ENCODE measurements at places on chromosomes 2 and 18. TPM values are rescaled to one million over a fixed set of nuclear protein-coding genes. Genes with fewer than 3 reads are reported as not detected.
A peak's percentile ranks its signal among the peaks of the same experiment; 100 is the strongest.

ZSWIM2 gene
- total RNA-seq: not detected

ID2 gene
- 61.5 TPM for total RNA-seq

ALPI gene
- not detected for total RNA-seq

DTYMK gene
- 60.8 TPM for total RNA-seq

CHAC2 gene
- 8.1 TPM for total RNA-seq

KDSR gene
- total RNA-seq: 27.6 TPM

RGPD5 gene
- total RNA-seq: 7.9 TPM

KCNG2 gene
- total RNA-seq: not detected

FZD7 gene
- 12.7 TPM for total RNA-seq

SDC1 gene
- 26.5 TPM for total RNA-seq

DNA sequence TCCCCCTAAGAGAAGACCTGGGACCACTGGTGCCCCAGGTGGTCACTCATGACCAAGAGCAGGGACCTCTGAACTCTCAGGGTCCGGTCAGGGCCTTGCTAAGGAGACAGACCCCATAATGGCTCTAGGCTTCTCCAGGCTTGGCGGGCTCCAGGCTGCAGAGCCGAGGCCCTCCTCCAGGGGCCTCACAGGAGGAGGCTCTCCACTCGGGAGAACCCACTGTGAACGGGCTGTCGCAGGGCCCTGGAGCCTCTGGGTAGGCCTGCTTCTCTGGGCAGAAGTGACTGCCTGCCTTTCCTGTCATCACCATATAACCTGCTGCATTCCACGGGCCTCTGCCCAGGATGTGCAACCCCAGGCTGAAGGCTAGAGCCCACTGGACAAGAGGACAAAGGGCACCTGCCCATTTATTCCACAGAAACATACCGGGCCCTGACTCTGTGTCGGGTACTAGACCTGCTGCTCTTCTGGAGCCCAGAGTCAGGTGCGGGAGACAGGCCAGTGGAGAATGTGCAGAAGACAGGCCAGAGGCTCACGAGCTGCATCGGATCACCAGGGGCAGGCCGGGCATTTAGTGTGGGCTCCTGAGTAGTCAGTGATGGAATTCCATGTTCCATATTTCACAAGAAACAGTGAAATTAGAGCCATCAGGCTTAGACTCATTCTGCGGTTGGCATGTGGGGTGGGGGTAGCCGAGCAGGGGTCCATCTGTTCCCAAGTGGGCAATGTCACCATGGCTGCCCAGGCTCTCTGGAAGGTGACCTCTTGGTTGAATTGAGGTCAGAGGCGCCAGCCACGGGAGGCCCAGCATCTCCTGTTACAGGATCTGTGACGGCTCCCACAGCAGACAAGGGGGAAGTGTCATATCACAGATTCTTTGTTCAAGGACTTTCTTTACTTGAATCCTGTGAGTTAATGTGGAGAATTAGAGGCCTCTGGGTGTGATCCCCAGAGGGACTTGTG, 220.8 kb downstream of the SH3RF3 start:
- DNase-seq: no peak

GRCh38 chr2:122982936-122983335, 1042.2 kb upstream of the CNTNAP5 start:
- no peak for DNase-seq

GRCh38 chr2:2849464-2850217, 518.6 kb upstream of the MYT1L start:
- DNase-seq: no peak

DNA sequence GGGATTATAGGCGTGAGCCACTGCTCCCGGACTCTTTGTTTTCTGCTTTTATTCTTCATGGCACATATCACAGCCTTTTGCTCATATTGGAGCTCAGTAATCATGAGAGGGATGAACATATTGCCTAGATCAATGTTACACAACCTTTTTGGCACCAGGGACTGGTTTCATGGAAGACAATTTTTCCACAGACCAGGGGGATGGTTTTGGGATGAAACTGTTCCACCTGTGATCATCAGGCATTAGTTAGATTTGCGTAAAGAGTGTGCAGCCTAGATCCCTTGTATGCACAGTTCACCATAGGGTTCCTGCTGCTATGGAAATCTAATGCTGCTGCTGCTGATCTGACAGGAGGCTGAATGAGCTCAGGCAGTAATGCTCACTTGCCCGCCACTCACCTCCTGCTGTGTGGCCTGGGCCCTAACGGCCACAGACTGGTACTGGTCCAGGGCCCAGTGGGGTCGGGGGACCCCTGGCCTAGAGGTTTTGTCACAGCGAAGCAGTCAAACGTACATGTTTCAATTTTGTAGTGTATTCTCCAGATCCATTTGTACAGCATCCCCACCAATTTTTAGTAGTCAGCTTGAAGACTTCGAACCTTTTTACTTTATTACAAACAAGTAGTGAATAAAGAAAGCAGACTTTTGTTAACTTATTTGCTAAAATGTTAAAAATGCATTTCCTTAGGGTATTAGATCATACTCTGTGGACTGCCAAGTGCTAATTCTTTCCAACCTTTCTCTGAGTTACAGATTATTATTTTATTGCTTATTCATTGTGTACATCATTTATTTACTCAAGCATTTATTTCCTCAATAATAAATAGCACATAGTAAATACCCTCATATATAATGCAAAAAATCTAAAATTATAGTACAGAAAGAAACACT, 6.2 kb downstream of the DAW1 start:
- no peak for DNase-seq

DNA sequence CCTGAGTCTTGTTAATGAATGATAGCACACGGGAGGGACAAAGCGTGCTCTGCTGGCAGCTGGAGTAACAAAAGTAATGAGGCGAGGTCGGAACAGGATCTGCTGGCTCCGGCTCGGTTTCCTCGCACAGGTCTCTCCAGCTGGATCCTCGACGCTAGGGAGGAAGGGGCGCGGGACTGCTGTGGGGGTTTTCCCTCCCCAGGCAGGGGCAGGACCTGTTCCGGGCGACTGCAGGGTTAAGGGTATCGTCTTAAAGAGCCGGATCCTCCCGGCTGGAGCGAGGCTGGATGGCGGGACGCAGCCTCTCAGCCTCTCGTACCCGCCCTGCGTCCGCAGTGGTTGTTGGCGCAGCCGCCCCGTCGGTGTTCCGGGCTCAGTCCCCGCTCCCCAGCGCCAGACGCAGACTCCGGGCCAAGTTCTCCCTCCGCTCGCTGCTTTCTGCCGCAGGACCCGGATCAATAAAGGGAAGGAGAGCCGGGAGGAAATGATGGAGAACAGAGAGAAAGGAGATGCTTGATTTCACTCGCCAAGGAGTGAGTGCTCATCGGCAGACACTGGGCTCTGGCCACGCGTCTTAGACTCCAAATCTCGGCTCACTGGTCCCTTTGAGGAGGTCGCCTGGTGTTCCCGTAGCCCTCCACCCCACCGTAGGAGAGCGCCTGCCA, 1.1 kb upstream of the LIPG start:
- no peak for DNase-seq

DNA sequence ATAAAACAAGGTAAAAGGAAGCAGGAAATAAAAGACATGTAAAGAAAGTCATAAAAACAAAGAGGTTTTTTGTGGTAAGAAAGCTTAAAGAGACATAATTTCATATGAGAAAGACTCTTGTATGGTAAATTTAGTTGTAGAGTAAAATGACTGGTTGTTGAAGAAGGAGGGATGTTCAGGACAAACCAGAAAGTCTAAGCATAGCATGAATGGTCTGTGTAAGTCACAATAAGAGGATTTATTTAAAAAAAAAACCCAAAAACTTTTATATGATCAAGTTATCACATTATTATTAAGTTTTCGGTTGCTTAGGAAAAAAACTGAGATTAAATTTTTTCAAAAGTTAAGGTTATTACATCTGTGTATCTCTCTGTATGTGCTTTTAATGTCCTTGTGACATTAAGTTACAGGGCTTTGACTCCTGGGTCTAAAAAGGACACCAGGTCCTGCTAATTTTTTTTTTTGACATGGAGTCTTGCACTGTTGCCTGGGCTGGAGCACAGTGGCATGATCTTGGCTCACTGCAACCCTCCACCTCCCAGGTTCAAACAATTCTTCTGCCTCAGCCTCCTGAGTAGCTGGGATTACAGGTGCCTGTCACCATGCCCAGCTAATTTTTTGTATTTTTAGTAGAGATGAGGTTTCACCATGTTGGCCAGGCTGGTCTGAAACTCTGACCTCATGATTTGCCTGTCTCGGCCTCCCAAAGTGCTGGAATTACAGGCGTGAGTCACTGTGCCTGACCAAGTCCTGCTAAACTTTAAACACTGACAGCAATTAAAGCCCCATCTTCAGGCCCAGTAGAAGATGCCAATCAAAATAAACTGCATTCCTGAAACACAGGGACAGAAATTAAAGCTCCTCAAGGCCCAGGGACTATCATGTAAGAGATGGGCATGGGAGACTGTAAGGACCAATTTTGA, 14.2 kb upstream of the OXER1 start:
- no peak for DNase-seq

- DNase-seq: peak; percentile 71
Measured at GRCh38 chr2:122191331-122191730, 435.9 kb downstream of the TSN start.

GRCh38 chr18:28114472-28114871, 62.5 kb downstream of the CDH2 start:
- DNase-seq: no peak

DNA sequence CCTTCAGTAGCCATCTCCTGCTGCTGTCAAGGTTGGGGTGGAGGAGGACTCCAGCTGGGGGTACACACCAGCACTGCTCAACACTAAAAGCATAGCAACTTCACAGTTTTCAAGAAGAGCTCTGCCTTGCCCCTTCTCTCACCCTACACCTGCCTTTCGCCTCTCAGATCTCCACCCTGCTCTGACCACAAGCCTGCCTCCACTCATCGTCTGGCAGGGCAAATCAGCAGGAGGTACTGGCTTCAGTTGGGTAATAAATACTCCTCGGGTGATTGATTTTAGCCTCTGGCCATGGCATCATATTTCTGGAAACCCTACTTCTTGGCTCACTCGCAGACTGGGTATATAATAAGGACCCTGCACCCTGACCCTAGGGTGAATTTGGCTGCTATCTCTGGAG, 3.1 kb upstream of the PRKAG3 start:
- DNase-seq: no peak

DNA sequence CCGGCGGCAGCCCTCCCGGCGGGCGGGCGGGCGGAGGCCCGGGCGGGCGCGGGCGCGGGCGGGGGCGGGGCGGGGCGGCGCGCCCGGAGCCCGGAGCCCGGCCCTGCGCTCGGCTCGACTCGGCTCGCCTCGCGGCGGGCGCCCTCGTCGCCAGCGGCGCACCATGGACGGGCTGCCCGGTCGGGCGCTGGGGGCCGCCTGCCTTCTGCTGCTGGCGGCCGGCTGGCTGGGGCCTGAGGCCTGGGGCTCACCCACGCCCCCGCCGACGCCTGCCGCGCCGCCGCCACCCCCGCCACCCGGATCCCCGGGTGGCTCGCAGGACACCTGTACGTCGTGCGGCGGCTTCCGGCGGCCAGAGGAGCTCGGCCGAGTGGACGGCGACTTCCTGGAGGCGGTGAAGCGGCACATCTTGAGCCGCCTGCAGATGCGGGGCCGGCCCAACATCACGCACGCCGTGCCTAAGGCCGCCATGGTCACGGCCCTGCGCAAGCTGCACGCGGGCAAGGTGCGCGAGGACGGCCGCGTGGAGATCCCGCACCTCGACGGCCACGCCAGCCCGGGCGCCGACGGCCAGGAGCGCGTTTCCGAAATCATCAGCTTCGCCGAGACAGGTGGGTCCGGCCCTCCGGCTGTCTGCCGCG, at the start of gene INHBB:
Gene INHBB, plus strand, starts transcription at position 111 of the 641 bp plus-strand sequence. Its CDS starts 53 bp downstream, at position 164.
- no peak for DNase-seq

DNA sequence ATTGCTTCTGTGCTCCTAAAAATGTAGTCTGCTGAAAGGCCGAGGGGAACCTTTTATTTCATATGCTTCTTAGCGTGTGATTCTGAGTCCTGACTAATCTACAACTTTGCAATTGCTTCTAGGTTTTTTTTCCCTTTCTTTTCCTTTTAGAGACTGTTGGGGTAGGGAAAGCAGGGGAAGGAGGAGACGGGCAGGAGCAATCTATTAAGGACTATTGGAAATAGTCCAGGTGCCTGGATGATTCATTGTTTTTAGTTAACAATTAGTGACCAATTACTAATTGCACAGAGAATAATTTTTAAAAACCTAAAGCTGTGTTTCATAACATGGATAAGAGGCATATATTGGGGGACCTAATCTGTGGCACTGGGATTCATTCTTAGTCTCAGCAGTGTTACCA, 49.4 kb upstream of the STON1 start:
- no peak for DNase-seq

DNA sequence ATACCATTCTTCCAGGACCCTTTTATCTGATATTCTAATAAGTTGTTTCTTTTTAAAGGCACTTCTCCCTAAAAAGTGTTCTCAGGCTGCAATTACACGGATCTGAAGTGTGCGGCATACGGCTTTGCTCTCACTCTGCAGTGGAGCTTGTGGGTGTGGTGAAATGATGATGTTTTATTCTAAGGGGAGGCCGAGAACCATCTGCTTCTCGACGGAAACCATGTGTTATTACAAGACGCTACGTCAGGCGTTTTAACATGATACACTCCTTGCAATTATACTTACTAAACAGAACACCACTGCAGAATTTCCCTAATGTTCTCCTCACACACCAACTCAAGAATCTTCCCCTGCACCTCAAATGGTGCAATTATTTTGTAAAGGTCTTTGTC, 34.9 kb upstream of the CTDP1 start:
- no peak for DNase-seq

DNA sequence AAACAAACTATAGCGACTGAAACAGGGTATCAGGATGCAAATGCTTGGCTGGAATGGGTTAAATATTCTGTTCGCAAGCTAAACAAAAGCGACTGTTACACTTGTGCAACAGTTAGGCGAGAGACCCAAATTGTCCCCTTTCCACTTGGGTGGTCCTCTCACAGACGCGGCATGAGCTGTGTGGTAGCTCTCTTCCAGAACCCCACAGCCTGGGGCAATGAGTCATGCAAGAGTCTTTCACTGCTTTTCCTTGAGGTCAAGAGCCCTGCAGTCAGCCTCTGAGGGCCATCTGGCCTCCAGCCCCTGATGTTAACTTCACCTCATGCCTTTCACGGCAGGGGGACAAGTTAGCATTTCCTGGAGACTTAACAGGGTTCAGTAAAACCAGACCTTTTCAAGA, 25.7 kb downstream of the SULT1C4 start:
- DNase-seq: no peak

GRCh38 chr2:20582600-20583221, 68.2 kb downstream of the HS1BP3 start:
- no peak for DNase-seq

- no peak for DNase-seq
Measured at GRCh38 chr2:68172990-68173700, 15.5 kb downstream of the PNO1 start.

GRCh38 chr2:120520929-120521912, 175.3 kb downstream of the INHBB start:
- DNase-seq: peak; percentile 60

GRCh38 chr2:189372688-189373257, 68.5 kb upstream of the WDR75 start:
- DNase-seq: no peak

DNA sequence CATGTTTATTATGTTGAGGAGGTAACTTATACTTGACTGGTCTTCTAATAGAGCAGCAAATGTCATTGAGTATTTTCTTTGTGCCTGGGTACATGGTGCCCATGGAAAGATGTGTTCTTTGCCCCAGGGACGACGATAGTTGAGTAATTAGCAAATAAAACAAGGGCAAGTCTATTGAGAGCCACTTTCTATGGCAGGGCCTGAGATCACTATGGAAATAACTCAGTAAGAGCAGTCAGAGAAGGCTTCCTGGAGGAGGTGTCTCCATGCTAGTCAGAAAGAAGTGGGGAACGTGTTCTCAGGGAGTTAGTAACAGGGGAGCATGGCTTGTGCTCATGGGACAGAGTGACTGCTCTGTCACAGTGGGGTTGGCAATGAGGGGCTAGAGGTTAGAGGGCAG, 28.6 kb downstream of the CTIF start:
- no peak for DNase-seq
